ENCODE measurements at places on chromosomes 3 and 15. TPM values are rescaled to one million over a fixed set of nuclear protein-coding genes. Genes with fewer than 3 reads are reported as not detected.

The CMC1 gene
- 205 TPM for polyA plus RNA-seq

- no peaks in the 10 kb centered on the region for H3K4me1 ChIP-seq
- peaks cover 13% of the 10 kb centered on the region for H3K27me3 ChIP-seq
- no peaks in the 10 kb centered on the region for H3K36me3 ChIP-seq
- H3K4me3 ChIP-seq, result no peak overlapping the region
- H3K27ac ChIP-seq, result no peak overlapping the region
- DNase-seq, result no peak
Measured at GRCh38 chr15:51089699-51090453, 4.8 kb downstream of the TNFAIP8L3 start.

DNA sequence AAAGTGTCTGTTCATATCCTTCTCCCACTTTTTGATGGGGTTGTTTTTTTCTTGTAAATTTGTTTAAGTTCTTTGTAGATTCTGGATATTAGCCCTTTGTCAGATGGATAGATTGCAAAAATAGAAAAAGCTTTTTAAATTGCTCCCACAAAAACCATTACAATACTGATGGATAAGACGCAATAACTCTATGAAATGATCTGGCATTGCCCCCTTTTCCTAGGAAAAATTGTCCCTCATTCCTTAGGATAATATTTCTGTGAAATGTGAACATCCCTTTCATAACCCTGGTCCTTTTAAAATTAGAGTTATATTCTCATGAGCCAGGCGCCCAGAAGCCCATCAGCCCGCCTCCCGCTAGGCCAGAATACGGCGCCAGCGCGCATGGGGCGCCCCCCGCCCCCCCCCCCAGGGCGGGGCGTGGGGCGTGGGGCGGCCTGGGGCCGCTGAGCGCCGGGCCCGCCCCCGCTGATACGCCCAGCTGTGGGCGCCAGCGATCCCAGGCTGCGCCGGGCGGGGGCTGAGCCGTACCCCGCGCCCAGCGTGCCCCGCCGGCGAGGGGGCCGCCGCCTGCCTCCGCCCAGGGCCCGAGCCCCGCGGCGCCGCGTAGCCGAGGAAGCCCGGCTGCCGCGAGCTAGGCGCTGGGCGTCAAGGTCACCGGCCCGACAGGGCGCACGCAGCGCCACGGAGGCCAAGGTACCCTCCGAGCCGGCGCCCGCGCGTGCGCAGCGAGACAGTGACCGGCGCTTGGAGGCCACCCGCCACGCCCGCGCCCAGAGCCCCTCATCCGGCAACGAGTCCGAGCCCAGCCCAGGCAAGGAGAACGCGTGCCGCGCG is 11.1 kb upstream of the ROPN1B start:
- no peaks in the 10 kb centered on the region for H3K27me3 ChIP-seq
- no peak overlapping the region for H3K27ac ChIP-seq
- no peak overlapping the region for H3K4me3 ChIP-seq
- H3K36me3 ChIP-seq, result no peaks in the 10 kb centered on the region
- H3K4me1 ChIP-seq, result no peaks in the 10 kb centered on the region

DNA sequence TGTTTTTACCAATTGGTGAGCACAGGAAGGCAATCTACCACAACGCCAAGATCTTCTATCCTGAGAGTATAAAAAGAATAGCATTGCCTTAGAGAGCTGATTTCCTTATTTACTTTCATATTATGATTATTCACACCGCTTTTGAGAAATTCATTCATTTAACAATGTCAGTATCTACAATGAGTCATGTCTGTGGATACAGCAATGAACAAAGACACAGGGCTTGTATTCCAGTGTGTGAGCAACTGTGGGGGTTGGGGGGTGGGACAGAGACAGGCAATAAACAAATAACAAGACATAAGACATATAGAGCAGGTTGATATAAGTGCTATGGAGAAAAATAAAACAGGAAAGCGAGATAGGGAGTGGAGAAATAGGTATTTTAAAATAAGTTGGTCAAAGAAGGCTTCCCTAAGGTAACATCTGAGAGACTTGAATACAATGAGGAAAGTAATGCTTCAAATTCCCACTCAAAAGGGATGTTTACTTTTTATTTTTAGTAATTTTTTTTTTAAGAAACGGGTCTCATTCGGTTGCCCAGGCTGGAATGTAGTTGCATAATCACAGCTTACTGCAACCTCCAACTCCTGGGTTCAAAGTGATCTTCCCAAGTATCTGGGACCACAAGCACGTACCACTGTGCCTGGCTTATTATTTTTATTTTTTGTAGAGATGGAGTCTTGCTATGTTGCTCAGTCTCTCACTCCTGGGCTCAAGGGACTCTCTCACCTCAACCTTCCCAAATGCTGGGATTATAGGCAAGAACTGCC is 45.7 kb downstream of the PGBD4 start:
- no peaks in the 10 kb centered on the region for H3K4me1 ChIP-seq
- no peak for DNase-seq
- no peaks in the 10 kb centered on the region for H3K36me3 ChIP-seq
- H3K27me3 ChIP-seq, result no peaks in the 10 kb centered on the region
- no peak overlapping the region for H3K27ac ChIP-seq
- H3K4me3 ChIP-seq, result no peak overlapping the region

GRCh38 chr15:55859681-55860080 is 116.7 kb upstream of the PRTG start:
- H3K4me1 ChIP-seq, result no peaks in the 10 kb centered on the region
- no peaks in the 10 kb centered on the region for H3K27me3 ChIP-seq
- no peaks in the 10 kb centered on the region for H3K36me3 ChIP-seq
- no peak overlapping the region for H3K4me3 ChIP-seq
- no peak overlapping the region for H3K27ac ChIP-seq
